Lower leg skin (tissue), 4 donors: ENCODE measurements at places on chromosomes 16 and 17. TPM values are rescaled to one million over a fixed set of nuclear protein-coding genes. Genes with fewer than 3 reads are reported as not detected.

CLEC18B gene
- total RNA-seq: 1.4 TPM

CMC2 gene
- 52.9 TPM for total RNA-seq

PPM1D gene
- total RNA-seq: 17.7 TPM

FOXO3B gene
- total RNA-seq: 17.4 TPM

OR1A1 gene
- total RNA-seq: not detected

HOXB6 gene
- total RNA-seq: 0.34 TPM

RDM1 gene
- not detected for total RNA-seq

MT4 gene
- total RNA-seq: 46.1 TPM

ZNF747 gene
- total RNA-seq: 9.9 TPM
